ENCODE measurements at places on chromosomes 3 and 15. TPM values are rescaled to one million over a fixed set of nuclear protein-coding genes. Genes with fewer than 3 reads are reported as not detected.

DNA sequence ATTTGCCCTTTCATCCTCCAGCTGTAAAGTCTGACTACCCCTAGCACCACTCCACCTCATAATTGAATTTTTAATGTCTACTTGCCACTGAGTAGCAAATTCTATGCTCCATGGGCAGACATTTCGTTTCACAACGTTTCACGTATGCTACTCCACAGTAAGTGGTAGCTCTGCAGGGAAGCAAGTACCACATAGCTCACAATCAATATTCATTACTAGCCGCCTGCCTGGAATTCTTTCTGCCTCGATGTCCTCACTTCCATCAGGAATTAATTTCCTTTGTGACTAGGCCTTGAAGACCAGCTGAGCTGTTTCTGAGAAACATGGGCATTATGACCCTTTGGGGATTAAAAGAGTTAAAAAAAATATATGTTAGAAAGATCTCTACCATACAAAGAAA is 15.3 kb downstream of the NPTN start:
- no peak overlapping the region for H3K4me3 ChIP-seq
- no peaks in the 10 kb centered on the region for H3K27me3 ChIP-seq
- no peaks in the 10 kb centered on the region for H3K36me3 ChIP-seq

DNA sequence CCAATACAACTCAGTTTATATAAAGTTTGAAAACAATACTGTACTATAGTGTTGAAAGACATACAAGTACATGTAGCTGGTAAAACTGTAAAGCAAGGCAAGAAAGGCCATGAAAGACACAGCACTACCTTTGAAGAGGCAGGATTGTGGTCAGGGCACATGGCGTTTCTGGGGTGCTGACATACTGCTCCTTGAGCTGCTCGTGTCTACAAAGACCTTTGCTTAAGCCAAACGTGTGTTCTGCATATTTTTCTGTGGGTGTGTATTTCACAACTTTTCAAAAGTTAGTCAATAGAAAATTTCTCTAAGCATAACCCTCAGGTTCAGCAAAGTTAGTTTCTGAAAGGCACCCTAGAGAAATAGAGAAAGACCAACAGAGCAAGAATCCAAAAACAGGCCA is 14.1 kb upstream of the TOPAZ1 start:
- no peaks in the 10 kb centered on the region for H3K36me3 ChIP-seq
- H3K4me1 ChIP-seq = no peaks in the 10 kb centered on the region
- no peak overlapping the region for H3K27ac ChIP-seq

DNA sequence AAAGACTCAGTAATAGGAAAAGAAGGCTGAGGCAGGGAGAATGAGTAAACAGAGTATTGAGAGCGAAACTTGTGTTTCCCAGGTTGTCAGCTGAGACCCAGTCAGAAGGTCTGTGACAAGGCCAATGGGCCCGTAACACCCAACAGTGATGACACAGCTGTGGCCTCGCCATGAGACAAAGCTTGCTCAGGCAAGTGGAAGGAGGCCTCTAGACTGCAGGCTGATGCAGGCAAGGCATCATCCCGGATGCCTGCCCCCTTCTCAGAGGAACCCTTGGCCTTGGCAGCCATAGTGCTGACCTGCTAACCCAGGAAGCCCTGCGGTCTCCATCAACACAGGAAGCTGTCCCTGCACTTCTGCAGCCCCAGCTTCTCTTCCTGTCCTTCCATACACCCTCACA is 15.4 kb downstream of the RAB6B start:
- no peak overlapping the region for H3K27ac ChIP-seq
- no peak for DNase-seq
- no peaks in the 10 kb centered on the region for H3K4me1 ChIP-seq
- no peaks in the 10 kb centered on the region for H3K36me3 ChIP-seq

- DNase-seq = no peak
- peaks cover 12% of the 10 kb centered on the region for H3K4me1 ChIP-seq
- no peak overlapping the region for H3K4me3 ChIP-seq
- H3K36me3 ChIP-seq = no peaks in the 10 kb centered on the region
- no peak overlapping the region for H3K27ac ChIP-seq
These were observed 39.8 kb upstream of the ZBTB38 start for GRCh38 chr3:141328286-141329166.

The ITIH1 gene
- total RNA-seq = 0.22 TPM

- no peak overlapping the region for H3K4me3 ChIP-seq
- H3K27me3 ChIP-seq = no peaks in the 10 kb centered on the region
- DNase-seq = no peak
- no peaks in the 10 kb centered on the region for H3K36me3 ChIP-seq
These were observed 164.7 kb downstream of the SV2B start for GRCh38 chr15:91264651-91265351.

Measured in kidney (tissue), 22 donors.